ENCODE measurements at places on chromosomes 16 and 17. TPM values are rescaled to one million over a fixed set of nuclear protein-coding genes. Genes with fewer than 3 reads are reported as not detected.
A peak's percentile ranks its signal among the peaks of the same experiment; 100 is the strongest.

DNA sequence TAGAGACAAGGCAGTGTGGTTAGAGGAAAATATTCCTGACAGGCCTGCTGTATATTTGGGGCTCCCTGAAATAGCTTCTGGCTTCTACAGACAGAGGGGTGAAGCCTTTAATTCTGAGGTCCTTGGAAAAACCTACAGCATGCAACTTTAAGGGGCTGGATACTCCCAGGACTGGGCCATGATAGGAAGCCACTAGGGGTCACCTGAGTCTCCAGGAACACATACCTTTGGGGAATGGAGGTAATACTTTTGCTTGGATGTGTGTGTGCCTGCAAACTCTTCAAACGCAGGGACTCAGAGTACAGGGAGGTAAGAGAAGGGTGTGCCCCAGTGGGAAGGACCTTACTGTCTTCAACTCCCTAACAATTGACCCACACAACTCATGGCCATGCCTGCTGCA lies 4.1 kb downstream of the ASIC2 start:
- ATAC-seq = no peak

GRCh38 chr17:8481089-8481488 lies 45.4 kb downstream of the NDEL1 start:
- ATAC-seq = no peak

DNA sequence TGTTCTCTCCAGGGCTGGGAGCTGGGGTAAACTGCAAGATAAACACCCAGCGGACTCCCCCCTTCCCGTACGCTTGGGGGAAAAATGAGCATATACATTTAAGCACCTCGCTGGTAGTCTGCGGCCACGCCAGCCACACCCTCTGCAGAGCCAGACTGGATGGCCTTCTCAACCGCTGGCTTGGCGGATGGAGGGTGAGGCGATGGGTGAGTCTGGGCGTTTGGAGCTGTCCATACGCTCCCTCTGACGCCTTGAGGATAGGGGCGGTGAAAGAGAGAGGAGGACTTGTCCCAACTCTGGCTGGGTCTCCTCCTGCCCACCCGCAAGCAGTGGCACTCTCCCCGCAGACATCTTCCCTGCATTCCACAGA lies 1.0 kb downstream of the ITGA3 start:
- ATAC-seq = no peak

The KRTAP4-3 gene
- total RNA-seq = not detected

The IRX6 gene
- 0.64 TPM for total RNA-seq

The TOP2A gene
- total RNA-seq = 0.62 TPM

The KRTAP9-8 gene
- not detected for total RNA-seq

The TRPV3 gene
- total RNA-seq = 0.73 TPM

GRCh38 chr16:88569614-88569984 lies 604 bp upstream of the ZC3H18 start:
- peak; percentile 45 for ATAC-seq

DNA sequence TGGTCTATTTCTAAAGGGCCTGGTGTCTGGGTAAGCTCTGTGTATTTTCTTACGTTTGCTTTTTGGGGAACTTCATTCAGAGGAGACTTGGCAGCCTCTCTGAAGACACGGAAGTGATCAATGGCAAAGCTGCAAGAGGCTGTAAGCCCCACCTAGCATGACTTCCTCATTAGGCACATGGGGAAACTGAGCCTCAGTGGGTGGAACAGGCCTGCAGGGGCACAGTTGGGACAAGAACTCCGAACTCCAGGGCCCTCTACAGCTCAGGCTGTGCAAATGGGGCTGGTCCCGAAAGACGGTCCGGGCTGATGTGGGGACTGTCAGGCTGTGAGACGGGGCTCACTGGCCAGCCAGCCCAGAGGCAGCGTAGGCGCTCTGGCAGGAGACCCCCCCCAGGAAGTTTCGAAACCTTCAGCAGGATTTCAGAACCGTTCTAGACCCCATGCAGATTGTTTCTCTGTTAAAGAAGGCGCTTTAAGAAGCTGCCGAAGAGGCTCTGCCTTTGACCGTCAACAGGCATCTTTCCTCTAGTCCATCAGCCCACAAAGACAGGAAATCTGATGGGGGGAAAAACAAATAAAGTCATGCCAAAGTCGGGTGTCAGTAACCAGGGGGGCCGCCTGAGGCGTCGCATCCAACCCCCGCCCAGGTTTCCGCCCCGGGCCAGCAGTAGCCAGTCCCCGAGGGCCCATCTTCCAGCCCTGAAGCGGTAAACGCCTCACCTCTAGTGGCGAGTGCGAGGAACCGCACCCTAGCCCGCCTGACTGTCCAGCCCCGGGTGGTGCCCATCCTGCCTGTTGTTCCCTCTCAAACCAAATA lies 79.8 kb upstream of the TBC1D3K start:
- ATAC-seq = peak; percentile 58

- ATAC-seq = peak; percentile 45
These were observed 77.4 kb upstream of the SMURF2 start for GRCh38 chr17:64739316-64740058.

GRCh38 chr16:66695935-66696668 lies 441 bp downstream of the CMTM4 start:
- no peak for ATAC-seq

DNA sequence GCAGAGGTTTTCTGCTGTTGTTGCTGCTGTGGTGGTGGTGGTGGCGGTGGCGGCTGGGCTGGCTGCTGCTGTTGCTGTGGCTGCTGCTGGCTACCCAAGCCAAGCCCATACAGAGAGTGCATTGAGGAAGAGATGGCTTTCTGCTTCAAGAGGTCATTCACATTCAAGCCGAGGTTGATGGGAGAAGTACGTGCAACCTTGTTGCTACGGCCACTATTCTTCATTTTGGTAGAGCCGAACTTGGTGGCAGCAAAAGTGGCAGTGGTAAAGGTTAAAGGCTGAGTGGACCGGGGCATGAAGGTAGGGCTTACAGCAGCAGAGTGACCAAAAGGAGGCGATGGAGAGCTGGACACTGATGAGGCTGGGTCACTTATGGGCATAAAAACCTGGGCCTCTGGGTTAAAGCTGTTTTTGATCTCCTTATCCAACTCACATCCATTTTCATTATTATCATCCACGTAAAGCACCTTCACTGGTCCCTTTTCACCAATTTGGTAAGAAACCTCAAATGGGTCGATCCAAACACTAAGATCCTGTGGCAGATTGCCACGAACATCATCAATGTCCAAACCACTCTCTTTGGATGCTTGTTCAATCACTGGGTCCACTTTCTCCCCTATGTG lies 2.8 kb downstream of the TOB1 start:
- no peak for ATAC-seq

DNA sequence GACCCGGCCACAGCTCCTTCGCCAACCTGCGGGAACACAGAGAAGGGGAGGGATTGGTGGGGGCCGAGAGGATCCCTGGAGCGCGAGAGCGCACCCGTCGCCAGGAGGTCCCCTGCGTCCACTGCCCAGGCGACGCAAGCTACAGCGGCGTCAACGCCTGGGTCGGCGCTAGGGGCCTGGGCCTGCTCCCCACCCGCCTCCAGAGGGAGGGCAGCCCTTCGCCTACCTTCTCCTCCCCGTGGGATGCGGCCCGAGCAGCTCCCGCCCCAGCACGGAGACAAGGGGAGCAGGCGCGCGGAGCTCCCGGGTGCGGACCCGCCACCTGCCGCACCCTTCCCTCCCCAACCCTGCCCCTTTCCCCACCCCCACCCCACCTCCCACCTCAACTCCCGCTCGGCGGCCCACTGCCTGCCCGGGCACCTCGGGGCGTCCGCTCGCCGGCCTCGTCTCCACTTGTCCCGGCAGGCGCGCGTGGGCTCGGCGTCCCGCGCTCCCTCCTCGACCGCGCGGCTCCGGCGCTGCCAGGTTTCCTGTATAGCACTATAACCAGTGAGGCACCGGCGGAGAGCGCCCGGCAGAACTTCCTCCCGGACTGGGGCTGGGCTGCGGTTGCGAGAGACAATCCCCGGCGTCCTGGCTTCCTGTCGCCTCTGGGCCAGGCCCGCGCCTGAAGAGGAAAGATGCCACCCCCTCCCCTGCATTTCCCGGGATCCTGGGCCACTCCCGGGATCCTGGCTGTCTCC lies 119.1 kb upstream of the SMURF2 start:
- ATAC-seq = peak; percentile 37

- no peak for ATAC-seq
These were observed 48.4 kb downstream of the TOX3 start for GRCh38 chr16:52498328-52499059.

GRCh38 chr16:27152121-27152520 lies 51.2 kb upstream of the KDM8 start:
- ATAC-seq = no peak

- ATAC-seq = peak; percentile 95
These were observed at the start of the genes SMG6 and SRR for GRCh38 chr17:2303204-2304188. Gene SMG6, minus strand, starts transcription at chr17:2303785. Its CDS starts 65 bp downstream, at chr17:2303720. Gene SRR, plus strand, starts transcription at chr17:2303950. Its CDS starts 11,611 bp downstream, at chr17:2315561.
